Hypothalamus (tissue), 51 donors: ENCODE measurements at places on chromosomes 4 and X.

- DNase-seq: no peak
These were observed 44.7 kb downstream of the SETD7 start for GRCh38 chr4:139511320-139511719.

DNA sequence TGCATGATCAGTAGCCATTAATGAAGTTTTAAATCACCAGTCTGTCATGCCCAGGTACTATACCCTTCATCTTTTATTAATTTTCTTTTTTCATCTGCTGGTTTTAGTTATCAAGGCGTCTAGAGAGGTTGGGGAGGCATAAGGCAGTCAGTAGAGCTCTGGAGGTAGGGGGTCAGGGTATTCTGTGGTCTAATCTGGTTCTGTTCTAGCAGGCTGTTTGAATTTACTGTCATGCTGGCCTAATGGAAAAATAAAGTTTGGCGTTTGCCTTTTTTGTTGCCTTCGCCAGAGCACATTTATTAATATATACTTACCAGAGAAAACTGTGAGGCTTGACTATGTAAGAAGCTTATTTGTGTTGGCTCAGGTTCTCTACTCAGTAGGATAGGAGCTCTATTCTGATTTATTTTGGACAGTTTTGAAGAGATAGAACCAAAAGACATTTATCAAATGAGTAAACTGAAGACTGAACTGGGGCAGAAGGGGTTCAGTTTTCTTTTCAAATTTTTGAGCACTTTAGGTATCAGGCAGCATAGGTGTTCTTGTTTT is 46.9 kb downstream of the TMEM131L start:
- DNase-seq: no peak

DNA sequence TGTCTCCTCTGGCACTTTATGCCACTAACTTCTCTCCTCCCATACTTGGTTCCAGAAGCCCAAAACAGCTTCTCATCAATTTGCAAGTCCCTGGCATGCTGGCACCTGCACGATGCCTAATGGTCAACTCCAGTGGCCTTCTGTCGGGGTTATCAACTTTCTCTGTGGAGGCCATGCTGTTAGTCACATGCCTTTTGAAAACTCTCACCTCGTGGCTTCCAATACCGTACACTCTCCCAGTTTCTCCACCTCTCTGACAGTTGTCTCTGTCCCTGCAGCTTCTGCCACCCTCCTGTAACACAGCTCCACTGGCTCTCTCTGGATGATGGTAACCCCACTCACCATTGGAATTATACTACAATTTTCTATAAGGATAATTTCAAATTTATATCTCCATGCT is 324.0 kb downstream of the NR3C2 start:
- no peak for DNase-seq

DNA sequence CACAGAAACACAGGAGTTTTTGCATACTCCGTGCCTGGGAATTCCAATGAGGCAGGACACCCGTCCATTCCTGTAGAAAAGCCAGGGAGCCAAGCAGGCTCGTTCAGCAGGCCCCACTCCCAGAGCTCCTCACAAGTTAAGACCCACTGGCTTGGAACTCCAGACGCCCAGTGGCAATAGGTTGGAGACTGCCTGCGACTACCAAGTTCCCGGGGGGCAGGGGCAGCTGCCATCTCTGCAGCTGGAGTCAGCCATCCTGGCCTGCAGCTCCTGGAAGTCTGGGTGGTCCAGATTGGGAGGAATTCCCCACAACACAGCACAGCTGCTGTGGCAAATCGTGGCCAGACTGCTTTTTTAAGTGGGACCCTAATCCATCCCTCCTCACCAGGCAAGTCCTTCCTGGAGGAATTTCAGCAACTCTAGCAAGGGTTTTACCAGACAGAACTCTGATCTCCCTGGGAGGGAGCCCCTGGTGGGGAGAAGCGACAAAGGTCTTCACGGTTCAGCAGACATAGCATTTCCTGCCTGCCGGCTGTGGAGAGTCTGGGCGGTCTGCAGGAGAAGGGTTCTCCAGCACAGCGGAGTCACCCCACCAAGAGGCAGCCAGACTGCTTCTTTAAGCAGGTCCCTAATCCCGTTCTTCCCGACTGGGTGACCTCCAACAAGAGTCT is 231.9 kb downstream of the STPG2 start:
- DNase-seq: no peak

GRCh38 chr4:155742310-155743015 is 16.4 kb upstream of the GUCY1B1 start:
- DNase-seq: no peak

DNA sequence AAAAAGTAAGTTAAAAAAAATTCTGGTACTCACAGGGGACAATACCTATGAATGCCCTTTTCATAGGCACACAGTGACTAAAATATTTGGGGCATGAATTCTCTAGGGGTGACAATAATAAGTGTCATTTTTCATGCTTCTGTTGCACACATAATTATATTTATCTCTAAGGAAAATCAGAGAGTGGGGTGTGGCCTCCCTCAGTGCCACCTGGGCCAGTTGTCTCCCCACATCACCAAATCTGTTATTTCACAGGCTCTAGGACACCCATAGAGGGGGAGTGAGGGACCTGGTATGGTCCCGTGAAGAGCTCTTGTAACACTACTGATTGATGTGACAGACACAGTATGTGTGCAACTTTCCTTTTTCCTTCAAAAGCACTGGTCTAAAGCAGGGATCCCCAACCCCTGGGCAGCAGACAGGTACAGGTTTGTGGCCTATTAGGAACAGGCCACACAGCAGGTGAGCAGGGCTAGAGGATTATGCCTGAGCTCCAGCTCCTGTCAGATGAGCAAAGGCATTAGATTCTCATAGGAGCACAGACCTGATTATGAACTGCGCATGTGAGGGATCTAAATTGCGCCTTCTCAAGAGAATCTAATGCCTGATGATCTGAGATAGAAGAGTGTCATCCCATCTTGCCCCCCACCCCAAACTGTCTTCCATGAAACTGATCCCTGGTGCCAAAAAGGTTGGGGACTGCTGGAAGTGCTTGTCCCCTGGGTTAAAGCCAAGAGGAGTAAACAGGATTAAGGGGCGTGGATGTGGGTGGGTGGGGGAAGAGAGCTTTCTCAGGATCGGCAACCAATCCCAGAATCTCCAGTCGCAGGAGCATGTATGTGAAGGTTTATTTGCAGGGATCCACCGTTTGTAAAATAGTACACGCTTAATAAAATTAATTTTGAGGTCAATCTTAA is 856 bp downstream of the SLC9B1 start:
- DNase-seq: no peak

DNA sequence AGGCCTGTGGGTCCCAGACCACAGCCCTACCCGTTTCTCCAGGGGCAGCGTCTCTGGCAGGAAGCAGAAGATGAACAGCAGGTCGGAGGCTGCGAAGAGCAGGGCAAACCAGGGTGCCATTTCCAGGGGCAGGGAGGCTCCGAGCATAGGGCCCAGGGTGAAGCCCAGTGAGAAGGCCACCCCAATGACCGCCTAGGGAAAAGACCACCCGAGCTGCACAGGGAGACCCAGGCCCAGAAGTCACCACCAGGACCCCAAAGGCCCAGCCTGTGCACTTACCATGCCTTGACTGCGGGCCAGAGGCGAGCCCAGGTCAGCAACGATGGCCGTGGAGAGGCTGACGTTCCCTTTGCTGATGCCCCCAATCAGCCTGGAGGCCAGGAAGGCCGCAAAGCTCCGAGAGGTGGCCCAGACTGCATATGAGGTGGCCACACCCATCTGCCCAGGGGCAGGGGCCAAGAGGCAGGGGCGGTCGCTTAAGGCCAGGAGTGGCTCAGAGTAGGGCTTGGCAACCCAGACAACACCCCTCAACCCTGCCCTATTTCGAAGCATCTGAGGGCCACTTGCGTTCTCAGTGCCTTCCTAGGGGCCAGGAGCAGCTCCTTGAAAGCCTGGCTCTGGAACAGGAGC is 30.8 kb downstream of the NOP14 start:
- DNase-seq: no peak

- DNase-seq: no peak
These were observed 217.8 kb upstream of the HCCS start for GRCh38 chrX:10893366-10893765.

DNA sequence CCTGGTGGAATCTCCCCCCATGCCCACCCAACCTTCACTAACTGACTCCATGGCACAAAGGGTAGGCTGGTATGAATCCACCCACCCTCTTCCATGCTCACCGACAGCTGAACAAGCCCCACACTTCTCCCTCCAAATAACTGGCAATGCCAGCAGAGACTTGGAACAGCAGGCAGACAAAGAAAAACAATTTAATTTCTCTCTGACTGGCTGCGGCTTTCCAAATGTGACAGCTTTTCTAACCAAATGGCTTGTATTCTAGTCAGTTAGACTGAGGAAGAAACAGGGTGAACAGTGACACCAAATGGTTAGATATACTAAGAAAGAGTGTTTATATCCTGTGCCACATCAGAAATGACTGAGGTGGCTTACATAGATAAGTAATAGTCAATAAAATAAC is 199.3 kb upstream of the ADAMTS3 start:
- DNase-seq: no peak

DNA sequence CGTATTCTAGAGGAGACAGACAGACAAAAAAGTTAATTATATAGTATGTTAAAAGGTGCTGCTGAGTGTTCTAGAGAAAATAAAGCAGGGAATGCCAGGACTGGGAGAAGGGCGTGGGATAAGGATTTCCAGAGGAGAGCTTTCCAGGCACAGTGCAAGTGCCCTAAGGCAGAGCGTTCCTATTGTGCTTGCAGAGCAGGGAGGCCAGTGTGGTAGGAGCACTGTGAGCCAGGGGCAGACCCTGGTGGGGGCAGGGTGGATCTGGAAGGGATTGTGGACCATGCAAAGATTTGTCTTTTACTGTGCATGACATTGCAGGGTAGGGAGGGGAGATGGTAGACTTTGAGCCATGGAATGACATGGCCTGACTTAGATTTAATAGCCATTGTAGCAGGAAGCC is 25.8 kb downstream of the EXOC1 start:
- no peak for DNase-seq

- DNase-seq: no peak
These were observed 38.5 kb downstream of the SMAD1 start for GRCh38 chr4:145520172-145520571.

- no peak for DNase-seq
These were observed 111.8 kb upstream of the RAP2C start for GRCh38 chrX:132331000-132331399.

DNA sequence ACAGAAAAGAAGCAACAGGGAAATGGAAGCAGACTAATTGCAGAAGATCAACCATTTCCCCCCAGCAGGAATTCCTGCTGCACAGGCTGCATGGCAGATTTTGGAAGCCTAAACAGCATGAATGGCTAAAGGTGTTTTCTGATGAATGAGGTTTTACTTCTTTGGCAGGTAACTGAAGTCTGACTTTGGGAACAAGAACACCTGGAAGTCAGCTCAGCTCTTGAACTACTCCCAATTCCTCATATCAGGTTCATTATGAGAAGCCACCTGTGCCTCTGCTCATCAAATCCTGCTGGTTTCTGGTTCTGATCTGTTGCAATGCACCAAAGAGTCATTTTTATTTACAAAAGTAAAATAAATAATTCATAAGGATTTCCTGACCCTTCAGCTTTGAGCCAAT is 139.0 kb downstream of the COL25A1 start:
- no peak for DNase-seq

DNA sequence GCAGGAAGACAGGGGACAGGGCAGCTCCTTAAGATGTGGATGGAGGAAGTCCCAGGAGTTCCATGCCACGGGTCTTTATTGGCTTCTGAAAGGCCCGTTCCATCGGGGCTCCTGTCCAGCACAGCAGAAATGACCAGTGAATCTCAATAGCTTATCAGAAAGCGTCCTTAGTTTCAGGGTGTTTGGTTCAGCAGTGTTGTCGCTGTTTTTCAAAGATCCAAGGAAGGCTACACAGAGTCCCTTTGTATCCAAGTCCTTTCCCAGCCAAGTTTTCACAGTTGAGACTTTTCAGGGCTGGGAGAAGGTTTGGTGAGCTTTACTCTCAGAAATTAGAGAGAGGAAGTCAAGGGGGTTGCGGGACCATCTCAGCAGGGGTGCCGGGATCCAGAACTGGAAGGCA is 5.0 kb upstream of the ZCCHC4 start:
- DNase-seq: no peak

DNA sequence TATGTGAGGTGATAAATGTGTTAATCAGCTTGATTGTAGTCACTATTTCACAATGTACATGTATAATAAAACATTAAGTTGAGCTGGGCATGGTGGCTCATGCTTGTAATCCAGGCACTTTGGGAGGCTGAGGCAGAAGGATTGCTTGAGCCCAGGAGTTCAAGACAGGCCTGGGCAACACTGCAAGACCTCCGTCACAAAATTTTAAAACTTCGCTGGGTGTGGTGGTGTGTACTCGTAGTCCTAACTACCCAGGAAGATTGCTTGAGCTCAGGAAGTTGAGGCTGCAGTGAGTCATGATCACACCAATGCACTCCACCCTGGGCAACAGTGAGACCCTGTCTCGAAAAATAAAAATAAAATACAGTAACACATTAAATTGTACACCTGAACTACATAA is 20.1 kb downstream of the LYAR start:
- DNase-seq: no peak

GRCh38 chr4:98672583-98673287 is 14.3 kb upstream of the TSPAN5 start:
- no peak for DNase-seq

- DNase-seq: no peak
These were observed 81.0 kb upstream of the ESX1 start for GRCh38 chrX:104335756-104336155.

DNA sequence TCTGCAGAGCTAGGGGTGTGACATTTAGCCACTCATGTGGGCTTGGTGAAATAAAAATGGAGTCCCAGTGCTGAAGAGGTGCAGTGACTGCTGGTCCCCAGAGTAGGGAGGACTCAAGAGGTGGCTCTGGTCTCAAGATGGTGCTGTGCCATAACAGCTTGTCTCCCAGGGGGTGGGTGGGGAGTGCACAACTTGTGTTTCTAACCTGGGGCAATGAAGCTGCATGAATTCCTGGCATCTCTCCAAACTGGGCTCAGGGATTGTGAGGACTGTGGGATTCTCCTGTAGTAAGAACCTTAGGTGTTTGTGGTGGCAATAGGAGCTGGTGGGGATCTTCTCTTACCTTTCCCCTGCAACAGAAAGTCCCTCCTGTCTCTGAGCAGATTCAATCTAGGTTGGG is 278.9 kb upstream of the SFRP2 start:
- no peak for DNase-seq

DNA sequence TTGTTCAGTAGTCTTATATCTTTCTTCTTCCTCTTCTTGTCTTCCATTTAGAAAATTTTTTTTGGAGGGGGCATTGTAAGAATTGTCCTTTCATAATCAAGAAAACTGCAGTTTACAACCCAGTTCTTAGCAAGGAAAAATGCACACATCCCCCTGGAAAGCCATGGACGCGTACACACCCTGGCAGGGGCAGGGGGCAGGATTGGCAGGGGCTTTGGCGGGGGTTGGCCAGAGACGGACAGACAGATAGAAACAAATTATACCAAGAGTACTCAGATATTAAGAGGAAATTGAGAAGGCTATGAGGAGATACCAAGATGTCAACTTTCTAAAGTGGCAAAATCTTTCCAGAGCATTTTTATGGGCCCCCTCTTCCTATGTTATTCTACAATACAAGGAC is 322.5 kb upstream of the CPXCR1 start:
- DNase-seq: no peak

GRCh38 chrX:9515489-9515888 is 50.6 kb downstream of the TBL1X start:
- no peak for DNase-seq
